ENCODE measurements at places on chromosomes 16 and 17.
A peak's percentile ranks its signal among the peaks of the same experiment; 100 is the strongest.

GRCh38 chr17:51630101-51630671, 369.8 kb downstream of the UTP18 start:
- no peak for DNase-seq

DNA sequence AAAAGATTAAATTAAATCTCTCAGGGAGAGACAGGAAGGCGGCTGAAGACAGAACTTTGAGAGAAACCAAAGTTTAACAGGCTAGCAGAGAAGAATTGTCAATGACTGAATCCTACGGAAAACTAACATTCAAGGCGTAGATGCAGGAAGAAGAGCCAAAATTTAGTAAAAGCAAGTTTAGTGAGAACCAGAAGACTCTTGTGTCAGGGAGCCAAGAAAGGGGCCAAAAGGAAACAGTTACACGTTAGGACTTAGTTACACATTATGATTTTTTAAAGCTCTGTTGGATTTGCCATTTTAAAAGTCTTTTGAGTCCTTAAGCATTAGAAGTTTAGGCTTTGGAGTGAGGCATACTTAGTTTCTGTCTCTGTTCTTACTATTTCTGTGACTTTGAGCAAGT, 164.6 kb downstream of the CHD9 start:
- DNase-seq: no peak

GRCh38 chr16:3115003-3115402, 2.6 kb downstream of the ZNF205 start:
- no peak for DNase-seq

DNA sequence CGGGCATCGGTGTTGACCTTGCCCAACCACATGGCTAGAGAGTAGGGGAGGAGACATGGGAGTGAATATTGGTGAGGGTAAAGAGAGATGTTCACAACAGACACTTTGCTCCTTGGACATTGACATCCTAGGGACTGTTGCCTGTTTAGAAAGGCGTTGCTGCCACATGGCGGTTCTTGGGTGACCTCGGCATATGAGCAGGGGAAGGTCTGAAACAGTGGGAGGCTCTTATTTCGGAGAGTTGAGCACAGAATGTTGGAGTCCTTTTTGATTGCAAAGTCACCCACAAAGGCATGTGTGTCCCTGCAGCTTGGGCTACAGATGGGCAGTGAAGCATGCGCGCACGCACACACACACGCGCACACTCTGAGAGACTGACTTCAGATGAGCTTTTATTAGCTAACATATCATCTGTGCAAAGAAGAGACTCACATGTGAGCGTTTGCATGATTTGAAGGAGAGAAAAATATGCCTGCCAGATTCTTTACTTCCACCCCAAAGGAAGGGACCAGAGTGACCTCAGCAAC, 104.4 kb downstream of the SHISA9 start:
- DNase-seq: no peak

DNA sequence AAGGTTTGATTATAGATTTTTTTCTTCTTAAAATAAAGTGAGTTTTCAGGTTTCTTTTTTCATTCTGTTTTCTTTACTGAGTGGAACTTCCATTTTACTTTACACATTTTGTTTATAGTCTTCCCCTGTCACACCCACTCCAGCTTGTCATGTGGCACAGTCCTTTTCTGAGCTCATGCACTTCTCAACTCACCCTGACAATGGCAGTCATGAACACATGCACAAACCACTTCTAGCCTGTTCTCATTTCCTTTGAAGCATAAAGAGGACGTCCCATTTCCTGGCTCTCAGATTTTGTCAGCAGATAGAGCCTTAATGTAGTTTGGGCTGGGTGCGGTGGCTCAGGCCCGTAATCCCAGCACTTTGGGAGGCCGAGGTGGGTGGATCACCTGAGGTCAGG, 168.0 kb downstream of the AHSP start:
- peak; percentile 29 for DNase-seq

DNA sequence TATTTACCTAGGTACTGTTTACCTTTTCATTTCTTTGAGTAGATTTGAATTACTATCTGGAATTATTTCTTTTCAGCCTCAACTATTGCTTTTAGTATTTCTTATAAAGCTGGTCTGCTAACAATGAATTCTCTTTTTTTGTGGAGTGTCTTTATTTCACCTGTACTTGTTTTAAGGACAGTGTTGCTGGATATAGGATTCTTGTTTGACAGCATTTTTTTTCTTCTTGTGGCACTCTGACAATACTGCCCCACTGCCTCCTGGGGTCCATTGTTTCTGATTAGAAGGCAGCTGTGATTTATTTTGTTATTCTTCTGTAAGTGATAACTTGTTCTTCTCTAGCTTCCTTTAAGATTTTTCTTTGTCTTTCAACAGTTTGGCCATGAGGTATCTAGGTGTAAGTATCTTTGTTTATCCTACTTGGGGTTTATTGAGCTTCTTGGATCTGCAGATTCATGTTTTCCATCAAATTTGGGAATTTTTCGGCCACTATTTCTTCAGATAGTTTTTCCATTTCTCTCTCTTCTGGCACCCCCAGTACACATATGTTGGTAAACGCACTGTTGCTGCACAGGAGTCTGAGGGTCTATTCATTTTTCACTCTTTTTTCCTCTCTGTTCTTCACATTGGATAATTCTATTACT, 130.4 kb downstream of the AATF start:
- DNase-seq: no peak

DNA sequence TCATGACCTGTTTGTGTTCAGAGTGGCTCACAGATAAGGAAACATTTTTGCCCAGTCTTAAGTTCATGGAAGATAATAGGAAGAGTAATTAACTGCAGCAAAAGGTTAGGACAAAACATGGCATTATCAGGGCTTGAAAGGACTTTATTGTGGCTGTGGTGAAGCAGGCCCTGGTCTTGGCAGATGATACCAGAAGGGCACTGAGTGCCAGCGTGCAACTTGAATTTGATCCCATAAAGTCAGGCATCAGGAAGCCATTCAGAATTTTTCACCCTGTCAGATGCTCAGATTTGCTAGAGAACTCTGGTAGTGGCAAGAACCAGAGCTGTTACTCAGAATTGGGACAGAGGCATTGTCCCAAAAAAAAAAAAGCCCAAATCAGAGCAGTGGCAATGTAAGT, 11.2 kb upstream of the COG7 start:
- no peak for DNase-seq

DNA sequence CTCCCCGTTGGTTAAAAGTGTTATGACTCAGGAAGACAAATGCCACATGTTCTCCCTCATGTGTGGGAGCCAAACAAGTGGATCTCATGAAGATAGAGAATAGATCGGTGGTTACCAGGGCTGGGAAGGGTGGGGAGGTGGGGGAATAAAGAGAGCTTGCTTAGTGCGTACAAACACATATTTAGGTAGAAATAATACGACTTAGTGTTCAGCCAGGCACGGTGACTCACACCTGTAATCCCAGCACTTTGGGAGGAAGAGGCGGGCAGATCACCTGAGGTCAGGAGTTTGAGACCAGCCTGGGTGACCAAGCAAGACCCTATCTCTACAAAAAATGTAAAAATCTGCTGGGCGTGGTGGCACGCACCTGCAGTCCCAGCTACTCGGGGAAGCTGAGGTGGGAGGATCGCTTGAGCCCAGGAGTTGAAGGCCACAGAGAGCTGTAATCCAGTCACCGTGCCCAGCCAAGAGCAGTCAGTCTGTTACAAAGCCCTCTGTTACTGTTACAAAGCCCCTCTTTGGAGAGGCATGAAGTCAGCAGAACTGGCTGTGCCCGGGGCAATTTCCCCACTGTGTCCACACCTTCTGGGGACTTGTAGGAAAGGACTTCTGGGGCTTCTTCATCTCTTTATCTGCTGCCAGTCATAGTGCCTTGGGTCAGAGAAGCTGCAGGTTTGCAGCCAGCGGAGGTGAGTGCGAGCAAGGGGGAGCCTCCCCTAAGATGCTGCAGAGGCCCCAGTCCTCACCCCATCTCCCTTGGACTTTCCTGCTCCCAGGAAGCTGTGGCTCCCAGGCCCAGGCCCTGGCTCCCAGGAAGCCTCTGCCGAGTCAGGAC, 4.3 kb upstream of the ALDH3A1 start:
- no peak for DNase-seq

DNA sequence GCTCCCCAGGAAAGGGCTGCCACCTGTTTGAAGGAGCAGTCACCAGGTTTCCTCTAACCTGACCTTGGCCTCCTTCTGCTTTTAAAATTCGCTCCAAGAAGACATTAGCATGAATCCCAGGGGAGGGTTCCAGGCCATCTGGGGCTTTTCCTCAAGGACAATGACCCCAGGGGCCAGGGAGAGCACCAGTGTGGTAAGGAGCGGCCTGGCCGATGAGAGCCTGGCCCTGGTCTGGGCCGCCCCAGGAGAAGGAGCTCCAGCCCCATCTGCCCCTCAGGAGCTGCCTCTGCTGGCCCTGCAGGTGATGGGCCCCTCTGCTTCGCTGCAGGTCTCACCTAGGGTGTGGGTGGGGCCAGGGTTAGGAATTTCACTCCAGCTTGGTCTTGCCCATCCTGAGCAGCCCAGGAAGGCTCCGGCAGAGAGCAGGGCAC, 209.2 kb upstream of the TNRC6C start:
- DNase-seq: no peak

GRCh38 chr17:66750781-66751543, 84.0 kb upstream of the CACNG5 start:
- DNase-seq: no peak

DNA sequence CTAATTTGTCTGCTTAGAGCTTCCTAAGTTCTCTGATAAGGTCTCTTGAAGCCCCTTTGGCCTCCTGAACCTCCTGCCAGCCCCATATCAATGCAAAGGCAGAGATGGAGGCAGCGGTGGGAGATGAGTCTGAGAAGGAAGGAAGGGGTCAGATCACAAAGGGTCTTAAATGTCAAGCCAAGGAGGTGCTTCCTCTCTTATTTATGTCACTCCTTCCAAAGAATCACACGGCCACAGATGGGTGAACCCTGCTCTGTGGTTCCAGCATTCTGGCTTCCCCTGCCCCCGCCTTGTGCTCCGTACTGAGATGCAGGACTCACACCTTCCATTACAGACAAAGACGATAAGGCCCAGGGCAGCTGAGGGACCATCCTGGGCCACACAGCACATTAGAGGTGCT, 96.3 kb downstream of the GSG1L start:
- DNase-seq: no peak

DNA sequence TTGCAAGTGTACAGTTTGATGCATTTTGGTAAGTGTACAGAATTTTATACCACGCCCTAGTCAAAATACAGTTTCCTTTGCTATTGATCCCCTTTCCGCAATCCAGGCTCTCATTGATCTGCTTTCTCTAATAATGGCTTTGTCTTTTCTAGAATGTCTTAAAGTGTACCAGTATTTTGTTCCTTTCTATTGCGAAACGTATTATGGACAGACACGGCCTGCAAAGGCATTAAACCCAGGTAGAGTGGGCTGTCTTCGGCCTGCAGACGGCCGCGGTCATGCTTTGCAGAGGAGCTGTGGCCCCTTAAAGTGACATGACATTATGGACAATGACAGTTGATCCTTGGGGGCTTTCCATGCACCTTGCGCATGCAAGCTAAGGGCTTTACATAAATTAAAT, 15.9 kb upstream of the HSBP1 start:
- no peak for DNase-seq

- DNase-seq: no peak
Observed at GRCh38 chr17:31696184-31696602, 162.9 kb downstream of the COPRS start.

DNA sequence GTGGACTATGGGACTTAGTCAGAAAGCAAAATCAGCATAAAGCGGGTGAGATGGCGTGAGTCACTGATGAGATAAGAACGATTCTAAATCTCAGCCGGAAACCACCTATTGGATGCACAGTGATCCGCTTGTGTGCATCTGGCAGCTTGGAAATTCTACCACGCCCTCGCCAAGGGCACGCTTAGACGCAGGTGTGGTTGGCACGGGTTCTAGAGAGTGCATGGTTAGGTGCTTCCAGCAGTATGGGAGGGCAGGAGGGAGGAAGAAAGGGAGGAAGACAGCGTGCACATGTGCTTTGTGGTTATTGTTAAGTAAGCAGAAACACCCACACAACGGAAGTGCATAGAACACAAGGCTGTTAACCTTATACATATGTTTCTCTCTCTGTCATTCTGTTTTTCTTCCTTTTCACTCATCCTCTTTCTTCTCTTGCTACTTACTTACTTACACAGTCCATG, 374.0 kb upstream of the ASIC2 start:
- DNase-seq: no peak

DNA sequence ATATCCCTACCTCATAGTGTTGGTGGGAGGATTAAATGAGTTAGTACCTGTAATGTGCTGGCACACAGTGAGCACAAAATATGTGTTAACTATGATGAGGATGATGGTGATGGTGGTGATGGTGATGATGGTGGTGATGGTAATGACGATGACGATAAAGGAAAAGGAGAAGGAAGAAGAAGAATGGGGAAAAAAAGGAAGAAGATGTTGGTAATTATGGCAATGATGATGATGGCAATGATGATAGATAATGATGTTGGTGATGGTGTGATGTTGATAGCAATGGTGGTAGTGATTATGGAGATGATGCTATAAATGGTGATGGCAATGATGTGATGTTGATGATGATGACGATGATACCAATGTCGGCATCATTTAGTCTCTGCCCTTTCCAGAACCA, 270.2 kb downstream of the GRIN2A start:
- DNase-seq: no peak

DNA sequence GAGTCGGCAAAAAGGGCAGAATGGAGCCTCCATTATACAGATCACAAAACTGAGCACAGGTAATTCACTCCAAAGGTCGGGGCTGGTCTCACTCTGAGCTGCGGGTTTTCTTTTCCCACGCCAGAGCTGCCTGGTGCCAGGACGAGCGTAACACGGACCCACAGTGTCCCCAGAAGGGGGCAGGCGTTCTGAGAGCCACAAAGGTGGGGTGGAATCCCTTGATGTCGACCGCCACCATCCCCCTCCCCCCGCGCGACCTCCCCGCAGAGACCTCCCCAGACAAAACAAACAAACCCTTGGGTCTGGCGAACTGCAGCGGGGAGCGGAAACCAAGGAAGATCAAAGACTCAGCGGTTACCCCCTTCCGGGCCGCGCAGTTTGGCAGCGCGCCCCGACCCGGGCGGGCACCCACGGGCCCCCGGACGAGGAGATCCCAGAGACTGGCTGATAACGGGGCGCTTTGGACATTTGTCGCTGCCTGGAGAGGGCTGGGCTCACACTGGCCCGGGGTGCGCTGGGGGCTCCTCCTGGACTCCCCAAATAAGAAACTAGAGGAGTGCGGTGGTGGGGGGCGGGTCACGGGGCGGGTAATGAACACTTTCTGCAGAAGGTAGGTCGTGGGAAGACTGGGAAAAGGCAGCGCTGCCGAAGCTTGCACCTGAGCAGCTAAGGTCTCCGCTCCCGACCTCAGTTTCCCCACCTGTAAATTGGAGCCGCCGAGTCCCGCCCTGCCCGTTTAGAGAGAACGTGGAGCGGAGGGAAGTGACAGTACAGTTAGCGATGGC, 664 bp upstream of the NKD1 start:
- peak; percentile 65 for DNase-seq

GRCh38 chr17:38317081-38317480, 20.1 kb downstream of the MRPL45 start:
- no peak for DNase-seq
